ENCODE measurements at places on chromosomes 1 and 21.

DNA sequence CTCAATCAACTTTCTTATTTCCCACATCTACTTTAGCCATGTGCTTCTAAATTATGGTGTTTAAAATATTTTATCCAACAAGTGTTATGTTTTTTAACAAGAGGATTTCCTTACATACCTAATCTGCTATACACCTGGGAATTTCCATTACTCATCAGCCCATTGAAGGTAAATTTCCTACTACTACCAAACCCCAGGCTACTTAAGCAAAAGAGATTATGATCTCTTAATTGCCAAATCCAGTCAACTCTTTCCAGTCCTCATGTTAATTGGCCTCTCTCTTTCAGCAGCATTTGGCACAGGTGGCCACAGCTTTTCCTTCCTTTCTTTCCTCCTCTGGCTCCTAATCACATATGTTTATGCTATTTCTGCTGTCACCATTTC, 5.1 kb upstream of the C1orf162 start:
- no peak for DNase-seq

- no peak for DNase-seq
These were observed 10.1 kb upstream of the LRRC38 start for GRCh38 chr1:13523780-13524477.

DNA sequence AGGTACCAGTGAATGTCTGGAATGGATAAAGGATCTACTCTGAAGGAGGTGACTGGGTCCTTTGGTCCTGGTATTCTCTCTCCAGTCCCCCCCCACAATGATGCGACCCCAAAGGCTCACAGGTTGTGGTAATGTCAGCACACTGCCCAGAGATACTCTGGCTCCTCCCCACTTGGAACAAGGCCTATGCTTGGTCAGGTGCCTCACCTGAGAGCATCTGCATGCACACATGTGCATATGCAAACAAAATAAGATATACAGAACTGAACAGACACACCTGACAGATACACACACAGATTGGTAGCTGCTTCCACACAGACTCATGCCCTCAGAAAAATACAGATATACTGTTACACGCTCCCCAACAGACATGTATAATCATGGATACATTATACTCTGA, 33.5 kb downstream of the DMAP1 start:
- no peak for DNase-seq

DNA sequence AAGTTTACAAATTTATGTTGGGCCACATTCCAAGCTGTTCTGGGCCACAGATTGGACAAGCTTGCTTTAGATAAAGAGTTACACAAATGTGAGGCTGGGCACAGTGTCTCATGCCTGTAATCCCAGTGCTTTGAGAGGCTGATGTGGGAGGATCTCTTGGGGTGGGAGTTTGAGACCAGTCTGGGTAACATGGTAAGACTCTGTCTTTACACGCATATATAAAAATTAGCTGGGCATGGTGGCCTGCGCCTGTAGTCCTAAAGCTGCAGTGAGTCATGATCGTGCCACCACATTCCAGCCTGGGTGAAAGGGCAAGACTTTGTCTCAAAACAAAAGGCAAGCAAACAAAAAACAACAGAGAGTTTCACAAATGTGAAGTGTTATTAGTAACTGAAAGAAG, 5.9 kb upstream of the VCAM1 start:
- no peak for DNase-seq

DNA sequence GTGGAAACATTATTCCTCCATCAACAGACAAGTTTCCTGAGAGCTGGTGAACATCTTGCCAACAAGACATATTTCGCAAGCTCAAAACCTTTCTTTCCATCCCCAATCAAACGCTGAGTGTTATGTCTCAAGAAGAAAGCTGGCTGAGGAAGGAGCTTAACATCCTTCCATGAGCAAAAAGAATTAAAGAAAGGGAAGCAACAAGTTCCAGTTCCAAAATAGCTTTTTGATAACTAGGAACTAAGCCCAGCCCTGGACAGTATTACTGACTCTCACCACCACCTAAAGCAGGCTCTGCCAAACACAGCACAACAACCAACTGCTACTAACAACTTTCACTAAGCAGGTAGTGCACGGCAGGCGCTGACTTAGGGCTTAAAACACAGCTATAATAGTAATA, 50.2 kb downstream of the CAPZB start:
- DNase-seq = peak; percentile 86

GRCh38 chr1:239682960-239683359, 296.6 kb downstream of the CHRM3 start:
- no peak for DNase-seq

GRCh38 chr1:109719337-109719837, 7.3 kb downstream of the GSTM5 start:
- peak; percentile 12 for DNase-seq

DNA sequence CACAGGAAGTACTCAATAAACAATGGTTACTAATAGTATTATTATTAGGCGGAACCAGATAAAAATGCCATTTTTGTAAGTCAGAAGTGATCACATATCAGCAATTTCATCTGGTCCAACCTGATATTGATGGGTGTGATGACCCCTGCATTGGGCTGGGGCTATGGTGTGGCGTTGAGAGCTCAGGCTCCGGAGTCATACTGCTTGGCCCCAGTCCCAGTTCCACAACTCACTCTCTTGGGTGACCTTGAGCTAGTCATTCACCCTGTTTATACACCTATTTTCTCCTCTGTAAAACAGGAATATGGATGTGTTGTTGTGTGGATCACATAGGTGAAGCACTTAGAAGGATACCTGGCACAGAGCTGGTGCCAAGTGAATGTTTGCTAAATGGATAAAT, 229.4 kb upstream of the POU3F1 start:
- DNase-seq = no peak

DNA sequence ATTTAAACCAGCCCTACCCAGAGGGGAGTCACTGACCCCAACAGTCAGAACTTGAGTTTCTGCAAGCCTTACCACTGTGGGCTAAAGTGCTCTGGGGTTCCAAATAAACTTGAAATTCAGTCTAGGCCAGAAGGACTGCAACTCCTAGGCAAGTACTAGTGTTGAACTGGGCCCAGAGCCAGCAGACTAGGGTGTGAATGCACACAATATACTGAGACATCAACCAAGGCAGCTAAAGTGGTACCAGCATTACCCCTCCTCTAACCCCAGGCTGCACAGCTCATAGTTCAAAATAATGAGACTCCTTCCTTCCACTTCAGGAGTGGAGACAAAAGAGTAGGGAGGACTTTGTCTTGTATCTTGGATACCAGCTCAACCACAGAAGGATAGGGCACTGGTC, 18.9 kb upstream of the IL20 start:
- DNase-seq = no peak

DNA sequence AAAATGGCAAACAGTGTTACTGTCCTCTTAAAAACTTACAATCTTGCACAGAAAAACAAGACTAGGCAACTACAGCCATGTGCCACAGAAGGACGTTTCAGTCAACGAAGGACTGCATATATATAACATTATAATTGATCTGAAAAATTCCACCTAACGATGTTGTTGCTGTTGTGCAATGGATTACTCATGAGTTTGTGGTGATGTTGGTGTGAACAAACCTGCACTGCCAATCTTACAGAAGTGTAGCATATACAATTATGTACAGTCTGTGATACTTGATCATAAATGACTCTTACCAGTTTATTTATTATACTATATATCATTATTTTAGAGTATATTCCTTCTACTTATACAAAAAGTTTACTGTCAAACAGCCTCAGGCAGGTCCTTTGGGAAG, 6.8 kb upstream of the VAMP4 start:
- DNase-seq = no peak

GRCh38 chr1:203644661-203645510, 18.3 kb downstream of the ATP2B4 start:
- DNase-seq = peak; percentile 52

- peak; percentile 55 for DNase-seq
These were observed 614.3 kb downstream of the NCAM2 start for GRCh38 chr21:21612466-21612865.

GRCh38 chr21:22758478-22758877, 1760.3 kb downstream of the NCAM2 start:
- no peak for DNase-seq

DNA sequence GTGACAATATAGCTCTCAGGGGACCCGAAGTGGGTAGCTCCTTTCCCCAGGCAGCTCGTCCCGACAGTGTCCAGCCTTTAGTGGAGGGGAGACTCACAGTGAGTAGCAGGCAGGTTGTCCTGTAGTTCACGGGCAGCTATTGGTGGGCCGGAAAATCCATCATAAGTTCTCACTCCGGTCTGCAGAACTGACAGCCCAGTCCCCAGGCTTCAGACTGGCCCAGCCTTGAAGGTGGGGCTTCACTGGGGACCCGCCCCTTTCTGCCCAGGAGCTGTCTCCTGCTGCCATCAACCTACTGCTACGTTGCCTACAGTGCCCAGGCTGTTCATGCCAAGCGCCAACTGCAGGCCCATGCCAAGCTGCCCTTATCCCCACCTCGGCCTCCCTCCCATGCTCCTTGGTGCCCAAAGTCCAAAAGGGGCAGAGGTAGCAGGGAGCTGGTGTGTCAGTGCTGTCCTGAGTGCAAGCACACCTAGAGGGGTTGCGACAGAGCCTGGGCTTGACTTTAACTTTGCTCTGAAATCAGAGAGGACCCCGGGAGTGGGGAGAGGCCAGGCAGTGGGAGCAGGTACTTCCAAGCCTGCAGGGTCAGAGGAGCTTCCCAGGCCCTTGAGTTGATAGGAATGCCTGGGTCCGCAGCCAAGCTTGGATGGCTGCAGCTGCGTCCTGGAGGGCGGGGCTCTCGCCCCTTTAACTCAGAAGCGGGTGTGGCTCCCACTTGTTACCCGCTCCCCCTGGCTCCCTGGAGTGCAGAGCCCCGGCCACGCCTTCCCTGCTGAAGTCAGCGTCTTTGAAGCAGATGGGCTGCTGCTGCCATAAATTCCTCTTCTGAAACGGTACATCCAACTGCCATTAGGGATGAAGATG, 1144.3 kb upstream of the NCAM2 start:
- DNase-seq = no peak

DNA sequence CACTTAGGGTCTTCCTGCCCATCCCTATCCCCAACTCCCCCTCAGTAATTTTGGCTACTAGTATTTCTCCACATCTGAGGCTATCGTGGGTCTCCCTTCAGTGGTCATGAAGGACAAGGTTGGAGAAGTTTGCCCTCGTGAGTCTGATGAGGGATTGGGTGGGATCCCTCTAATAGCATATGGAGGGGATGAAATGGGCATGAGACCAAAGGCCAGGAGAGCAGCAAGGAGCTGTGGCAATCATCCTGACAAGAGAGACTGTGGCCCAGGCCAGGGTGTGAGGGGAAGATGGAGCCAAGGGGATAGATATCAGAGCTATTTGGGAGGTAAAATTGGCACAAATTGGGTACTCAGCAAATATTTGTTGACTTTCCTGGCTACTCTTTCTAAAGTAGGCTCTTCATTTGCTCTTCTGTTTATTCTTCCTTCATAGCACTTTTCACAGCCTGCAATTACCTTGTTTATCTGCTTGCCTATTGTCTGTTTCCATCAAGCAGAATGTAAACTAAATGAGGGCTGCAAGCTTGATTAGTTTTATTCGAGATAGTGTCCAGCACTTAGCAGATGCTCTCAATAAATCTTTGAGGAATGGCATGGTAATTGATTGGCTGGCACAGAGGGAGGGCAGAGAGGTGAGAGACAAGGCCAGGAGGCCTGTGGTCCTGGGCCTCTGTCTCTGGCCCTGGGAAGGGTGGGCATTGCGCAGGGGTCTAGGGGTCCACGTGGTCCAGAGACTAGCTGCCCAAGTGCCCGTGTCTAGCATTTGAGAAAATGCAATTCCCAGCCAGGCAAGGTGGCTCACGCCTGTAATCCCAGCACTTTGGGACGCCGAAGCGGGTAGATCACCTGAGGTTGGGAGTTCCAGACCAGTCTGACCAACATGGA, 1.5 kb upstream of the PLK3 start:
- no peak for DNase-seq

DNA sequence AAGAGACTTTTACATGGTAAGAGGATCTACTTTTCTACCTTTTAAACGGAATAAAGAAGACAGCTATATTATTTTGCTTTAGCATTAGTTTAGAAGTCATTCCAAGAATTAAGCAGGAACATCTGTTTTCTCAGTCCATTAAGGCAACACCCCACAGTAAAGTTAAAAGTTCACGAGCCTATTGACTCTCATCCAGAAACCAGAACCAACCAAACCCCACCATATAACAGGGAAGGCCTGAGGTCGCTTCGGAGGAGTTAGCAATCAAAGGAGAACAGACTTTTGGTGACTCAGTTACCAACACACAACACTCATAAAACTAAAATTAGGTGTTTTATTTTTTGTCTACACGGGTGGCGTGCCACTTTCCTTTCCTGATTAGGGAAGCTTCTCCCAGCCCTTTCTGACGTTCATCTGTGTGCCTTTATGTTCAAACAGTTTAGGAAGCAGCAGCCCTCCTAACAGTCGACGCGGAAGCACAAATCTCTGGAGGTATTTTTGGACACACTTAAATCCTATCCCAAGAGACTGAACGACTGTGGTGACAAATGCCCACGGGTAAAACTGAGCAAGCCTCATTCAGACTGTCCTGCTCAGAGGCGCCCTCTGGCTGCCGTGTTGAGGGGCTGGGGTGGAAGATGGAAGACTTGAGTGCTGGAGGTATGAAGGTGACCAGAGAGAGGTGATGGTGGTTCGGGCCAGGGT, 8.6 kb upstream of the PLA2G2C start:
- no peak for DNase-seq

DNA sequence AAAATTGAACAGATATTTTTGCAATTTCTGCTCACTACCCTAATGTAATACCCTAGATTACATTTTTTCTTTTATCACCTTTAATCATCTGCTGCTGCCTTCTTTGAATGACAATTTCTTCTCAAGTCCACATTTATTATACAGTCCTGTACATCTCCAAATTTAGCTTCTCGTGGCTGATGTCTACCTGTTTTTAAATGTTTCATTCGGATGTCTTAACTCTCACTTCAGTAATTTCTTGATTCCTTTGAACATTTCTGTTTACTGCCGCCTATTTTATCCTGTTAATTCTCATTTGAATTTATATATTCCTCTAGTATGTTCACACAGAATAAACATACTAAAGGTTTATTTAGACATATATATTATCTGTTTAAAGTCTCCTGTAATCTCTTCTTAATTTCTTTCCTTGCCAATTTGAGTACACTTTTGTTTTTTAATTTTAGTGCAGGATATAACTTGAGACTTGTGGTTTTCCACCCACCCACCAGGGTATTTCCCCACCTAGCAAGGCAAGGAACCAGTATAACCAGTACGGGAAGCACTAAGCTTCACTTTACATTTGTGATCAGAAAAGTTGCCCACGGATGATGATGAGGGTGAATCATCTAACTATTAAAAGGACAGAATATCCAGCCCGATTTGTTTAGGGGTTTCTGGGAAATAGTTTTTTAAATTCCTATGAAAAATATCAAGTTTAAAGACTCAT, 12.7 kb downstream of the INSL5 start:
- no peak for DNase-seq

DNA sequence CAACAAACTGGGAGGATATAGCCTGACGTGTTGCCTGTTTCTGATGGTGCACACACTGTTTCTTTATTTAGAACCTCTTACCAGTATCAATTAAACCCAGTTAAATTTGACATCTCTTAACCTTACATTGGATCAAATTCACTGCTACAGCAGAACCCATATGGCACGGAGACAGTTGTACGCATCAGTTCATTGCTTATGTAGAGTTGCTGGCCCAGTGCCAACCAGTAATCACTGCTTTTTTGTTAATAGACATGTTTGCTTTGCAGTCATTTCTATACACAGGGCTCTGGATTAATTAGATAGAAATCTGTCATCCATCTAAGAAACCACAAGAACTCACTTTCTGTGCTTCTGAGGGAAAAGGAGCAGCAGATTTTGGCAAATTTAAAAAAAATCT, 154.0 kb downstream of the RWDD3 start:
- DNase-seq = no peak

All from stromal cell of bone marrow (primary cell).